ENCODE measurements at places on chromosomes 6 and 20. TPM values are rescaled to one million over a fixed set of nuclear protein-coding genes. Genes with fewer than 3 reads are reported as not detected.

The MICB gene
- total RNA-seq = 54.9 TPM

The KAT14 gene
- 17.0 TPM for total RNA-seq

The GPX5 gene
- total RNA-seq = not detected

The PDE10A gene
- not detected for total RNA-seq

The BPIFA1 gene
- not detected for total RNA-seq

The ENPP1 gene
- 3.5 TPM for total RNA-seq

The CLPSL1 gene
- not detected for total RNA-seq

The SPACA1 gene
- total RNA-seq = not detected

The NRSN1 gene
- total RNA-seq = not detected

The TPD52L1 gene
- not detected for total RNA-seq

The SAPCD1 gene
- 16.6 TPM for total RNA-seq

The ARFGEF3 gene
- 0.11 TPM for total RNA-seq

The THBS2 gene
- total RNA-seq = not detected

The BPI gene
- total RNA-seq = not detected

The SLC17A1 gene
- total RNA-seq = not detected

The ZC3H12D gene
- 9.7 TPM for total RNA-seq

The HLA-DOB gene
- total RNA-seq = 6.9 TPM

The PTCHD4 gene
- total RNA-seq = not detected

The FOXQ1 gene
- total RNA-seq = not detected

The COL12A1 gene
- total RNA-seq = not detected

The CRIP3 gene
- 0.23 TPM for total RNA-seq

The LY6G6F gene
- total RNA-seq = not detected

The MYLK4 gene
- total RNA-seq = 0.36 TPM

The PAX1 gene
- not detected for total RNA-seq

The MEI4 gene
- not detected for total RNA-seq

The RIN2 gene
- not detected for total RNA-seq

The TGM2 gene
- total RNA-seq = 0.11 TPM

The RIMS1 gene
- not detected for total RNA-seq

The SOX18 gene
- total RNA-seq = 0.75 TPM

The TMEM170B gene
- total RNA-seq = 0.23 TPM

The SLC44A4 gene
- total RNA-seq = not detected

The FRK gene
- total RNA-seq = 0.14 TPM

The CD40 gene
- 0.43 TPM for total RNA-seq

The RIMS4 gene
- not detected for total RNA-seq

The SNAI1 gene
- 0.52 TPM for total RNA-seq

The HCK gene
- not detected for total RNA-seq

The POLH gene
- 65.2 TPM for total RNA-seq

The C6orf89 gene
- 45.1 TPM for total RNA-seq

The NDUFAF4 gene
- 41.6 TPM for total RNA-seq

The SAMD3 gene
- 72.3 TPM for total RNA-seq

The PPP1R3D gene
- 6.3 TPM for total RNA-seq

The KIF25 gene
- total RNA-seq = not detected

The ACTL10 gene
- 2.9 TPM for total RNA-seq

The DNAAF9 gene
- 3.4 TPM for total RNA-seq

The CST5 gene
- total RNA-seq = not detected

The KIAA1755 gene
- total RNA-seq = not detected

All from T-helper 2 cell treated with Interferon-gamma antibody and Interleukin-4, amounts not matched to agents 100 ng/mL and 5 ng/mL, for 36 hours (primary cell).